ENCODE measurements at places on chromosomes 2 and 18. TPM values are rescaled to one million over a fixed set of nuclear protein-coding genes. Genes with fewer than 3 reads are reported as not detected.

Gene SPDYA
- polyA plus RNA-seq = 0.92 TPM

Gene TP53I3
- 50.9 TPM for polyA plus RNA-seq

Gene MBD2
- 31.3 TPM for polyA plus RNA-seq

Gene MAPRE3
- polyA plus RNA-seq = 0.66 TPM

Gene ONECUT2
- polyA plus RNA-seq = not detected

Gene FKBP7
- 14.4 TPM for polyA plus RNA-seq

Gene MSTN
- not detected for polyA plus RNA-seq

Gene FABP1
- polyA plus RNA-seq = not detected
